HCT116 (cell line): ENCODE measurements at places on chromosomes 4 and X. TPM values are rescaled to one million over a fixed set of nuclear protein-coding genes. Genes with fewer than 3 reads are reported as not detected.

Gene RAP1GDS1
- 40.8 TPM for total RNA-seq

Gene EDA
- 5.2 TPM for total RNA-seq

Gene BMP3
- total RNA-seq: not detected

Gene F11
- not detected for total RNA-seq

Gene FSTL5
- total RNA-seq: not detected

GRCh38 chrX:106906361-106906760, 3.2 kb upstream of the RIPPLY1 start:
- H3K36me3 ChIP-seq: no peaks in the 10 kb centered on the region
- H3K4me1 ChIP-seq: no peaks in the 10 kb centered on the region
- H3K27me3 ChIP-seq: no peaks in the 10 kb centered on the region
- H3K4me3 ChIP-seq: no peak overlapping the region
- no peak overlapping the region for H3K27ac ChIP-seq
- no peak for DNase-seq

- no peaks in the 10 kb centered on the region for H3K36me3 ChIP-seq
- no peak overlapping the region for H3K27ac ChIP-seq
- no peak for DNase-seq
- no peaks in the 10 kb centered on the region for H3K4me1 ChIP-seq
- H3K4me3 ChIP-seq: no peak overlapping the region
Measured at GRCh38 chr4:67522851-67523671, 22.2 kb downstream of the CENPC start.

DNA sequence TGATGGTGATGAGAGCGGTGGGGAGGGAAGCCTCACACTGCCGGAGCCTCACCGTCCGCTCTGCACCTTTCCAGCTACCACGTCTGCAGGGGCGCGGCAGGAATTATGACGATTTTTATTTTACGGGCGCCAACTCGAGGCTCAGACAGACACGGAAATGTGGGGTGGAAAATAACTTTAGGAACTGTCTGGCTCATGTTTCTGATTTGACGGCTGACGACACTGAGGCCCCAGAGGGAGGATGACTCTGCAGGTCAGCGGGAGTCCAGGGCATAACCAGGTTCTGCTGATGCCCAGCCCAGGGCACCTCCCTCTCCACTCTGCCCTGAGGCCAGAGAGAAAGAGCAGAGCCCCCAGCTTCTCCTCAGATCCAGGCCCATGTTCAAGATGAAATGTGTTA, 43.9 kb downstream of the C4orf50 start:
- no peak overlapping the region for H3K27ac ChIP-seq
- H3K4me3 ChIP-seq: no peak overlapping the region
- DNase-seq: no peak
- H3K27me3 ChIP-seq: peaks cover 28% of the 10 kb centered on the region

GRCh38 chrX:40205471-40205870, 107.7 kb upstream of the BCOR start:
- H3K27ac ChIP-seq: no peak overlapping the region
- H3K27me3 ChIP-seq: no peaks in the 10 kb centered on the region
- no peak overlapping the region for H3K4me3 ChIP-seq
- DNase-seq: no peak
- no peaks in the 10 kb centered on the region for H3K4me1 ChIP-seq
- no peaks in the 10 kb centered on the region for H3K36me3 ChIP-seq

DNA sequence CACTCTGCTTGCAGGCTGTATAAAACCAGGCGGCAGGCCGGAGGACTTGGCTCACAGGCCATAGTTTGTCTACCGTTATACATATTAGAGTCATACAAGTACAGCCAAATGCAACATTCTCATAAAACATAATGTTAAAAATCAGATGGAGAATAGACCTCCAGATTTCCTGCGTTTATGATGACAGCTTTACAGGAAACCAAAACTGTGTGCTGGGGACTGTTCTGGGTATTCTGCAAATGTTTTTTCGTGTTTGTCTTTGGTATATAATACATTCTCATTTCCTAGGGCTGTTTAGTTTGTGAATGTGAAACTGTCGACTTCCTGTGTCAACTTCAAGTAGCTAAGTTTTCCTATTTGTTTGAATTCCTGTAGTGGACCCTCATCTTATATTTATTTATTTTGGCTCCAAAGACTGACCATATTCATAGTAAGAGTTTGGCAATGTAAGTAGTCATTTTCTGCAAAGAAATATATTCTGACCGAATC, 79.5 kb upstream of the FAM9C start:
- no peaks in the 10 kb centered on the region for H3K27me3 ChIP-seq
- no peaks in the 10 kb centered on the region for H3K4me1 ChIP-seq
- no peak overlapping the region for H3K4me3 ChIP-seq
- no peak overlapping the region for H3K27ac ChIP-seq
- H3K36me3 ChIP-seq: no peaks in the 10 kb centered on the region

GRCh38 chr4:139083607-139083955, 68.0 kb downstream of the NOCT start:
- peak overlapping the region; percentile 75 for H3K4me3 ChIP-seq
- H3K4me1 ChIP-seq: peaks cover 21% of the 10 kb centered on the region

- no peaks in the 10 kb centered on the region for H3K4me1 ChIP-seq
- no peak overlapping the region for H3K4me3 ChIP-seq
- no peaks in the 10 kb centered on the region for H3K27me3 ChIP-seq
- no peak overlapping the region for H3K27ac ChIP-seq
Measured at GRCh38 chr4:161791796-161792556, 371.8 kb downstream of the FSTL5 start.

DNA sequence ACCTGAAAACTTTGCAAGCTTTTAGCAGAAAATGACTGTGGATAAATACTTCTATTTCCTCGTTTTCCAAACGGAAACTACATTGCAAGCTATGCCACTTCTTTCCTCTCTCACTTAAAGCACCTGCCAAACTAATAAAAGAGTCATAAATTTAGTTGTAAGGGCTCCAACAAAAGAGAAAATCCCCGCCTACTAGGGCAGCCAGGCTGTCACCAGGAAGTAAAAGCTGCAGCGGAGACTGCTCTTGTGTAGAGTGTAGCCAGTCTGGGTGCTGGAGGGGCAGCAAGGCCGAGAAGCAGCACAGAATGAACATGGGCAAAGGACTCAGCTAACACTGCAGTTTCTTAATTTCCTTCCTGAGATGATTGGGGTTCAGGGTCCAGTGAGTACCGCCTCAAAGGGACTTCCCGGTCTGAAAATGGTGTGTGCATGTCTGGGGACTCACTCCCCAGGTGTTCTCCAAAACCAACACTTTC, 89.3 kb upstream of the MAML3 start:
- H3K4me3 ChIP-seq: no peak overlapping the region
- peaks cover 3% of the 10 kb centered on the region; the same call in 1 of the 2 replicates for H3K4me1 ChIP-seq
- no peak for DNase-seq
- no peaks in the 10 kb centered on the region for H3K36me3 ChIP-seq

- H3K4me3 ChIP-seq: no peak overlapping the region
- no peaks in the 10 kb centered on the region for H3K27me3 ChIP-seq
- no peaks in the 10 kb centered on the region for H3K36me3 ChIP-seq
Measured at GRCh38 chr4:112951362-112952312, 97.8 kb upstream of the ANK2 start.

- H3K27ac ChIP-seq: no peak overlapping the region
- H3K27me3 ChIP-seq: no peaks in the 10 kb centered on the region
- H3K36me3 ChIP-seq: no peaks in the 10 kb centered on the region
- DNase-seq: no peak
- H3K4me3 ChIP-seq: no peak overlapping the region
- H3K4me1 ChIP-seq: no peaks in the 10 kb centered on the region
Measured at GRCh38 chrX:124194199-124194598, 138.3 kb upstream of the TEX13D start.

- no peak overlapping the region for H3K27ac ChIP-seq
- DNase-seq: no peak
- no peak overlapping the region for H3K4me3 ChIP-seq
- H3K4me1 ChIP-seq: peaks cover 3% of the 10 kb centered on the region
- no peaks in the 10 kb centered on the region for H3K27me3 ChIP-seq
Measured at GRCh38 chr4:148061795-148062194, 329.9 kb downstream of the ARHGAP10 start.

DNA sequence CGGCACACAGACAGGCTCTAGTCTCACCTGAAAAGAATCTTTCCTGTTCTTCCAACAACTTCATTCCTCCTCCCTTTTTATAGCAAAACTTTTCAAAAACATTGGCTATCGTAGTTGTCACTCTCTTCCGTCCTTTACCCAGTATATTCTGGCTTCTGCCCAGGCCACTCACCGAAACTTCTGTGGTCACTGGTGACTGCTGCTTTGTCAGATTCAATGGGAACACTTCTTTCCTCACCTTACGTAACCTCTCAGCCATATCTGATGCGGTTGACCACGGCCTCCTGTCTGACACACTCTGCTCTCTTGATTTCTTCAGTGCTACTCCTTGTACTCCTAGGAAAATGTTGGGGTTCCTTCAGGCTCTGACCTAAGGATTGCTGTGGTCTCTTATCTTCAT, 9.2 kb upstream of the RNF150 start:
- no peaks in the 10 kb centered on the region for H3K4me1 ChIP-seq
- no peaks in the 10 kb centered on the region for H3K27me3 ChIP-seq
- DNase-seq: no peak

GRCh38 chr4:144902614-144903013, 195.4 kb downstream of the ANAPC10 start:
- H3K4me3 ChIP-seq: no peak overlapping the region
- peaks cover 7% of the 10 kb centered on the region for H3K4me1 ChIP-seq
- no peak for DNase-seq
- H3K36me3 ChIP-seq: no peaks in the 10 kb centered on the region
- H3K27me3 ChIP-seq: no peaks in the 10 kb centered on the region

DNA sequence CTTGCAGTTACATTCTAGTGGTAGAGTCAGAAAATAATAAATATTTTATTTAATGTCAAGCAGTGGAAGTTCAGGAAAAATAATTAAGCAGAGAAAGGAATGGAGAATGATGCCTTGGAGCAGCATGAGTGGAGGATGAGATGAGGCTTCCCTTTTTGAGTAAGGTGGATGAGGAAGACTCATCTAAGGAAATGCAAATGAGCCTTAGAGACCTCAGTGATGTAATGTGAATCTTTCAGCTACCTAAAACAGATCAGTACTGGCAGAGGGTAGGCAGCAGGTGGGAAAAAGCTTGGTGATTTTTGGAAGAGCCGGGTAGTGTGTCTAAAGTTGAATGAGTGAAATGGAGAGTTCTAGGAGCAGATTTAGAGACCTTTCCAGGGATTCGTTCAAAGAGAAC, 118.2 kb downstream of the GRID2 start:
- no peaks in the 10 kb centered on the region for H3K4me1 ChIP-seq
- H3K27me3 ChIP-seq: no peaks in the 10 kb centered on the region
- no peak for DNase-seq

- no peak overlapping the region for H3K4me3 ChIP-seq
- H3K27me3 ChIP-seq: no peaks in the 10 kb centered on the region
- H3K4me1 ChIP-seq: peaks cover 19% of the 10 kb centered on the region
- no peak for DNase-seq
Measured at GRCh38 chr4:39626261-39626660, 12.4 kb downstream of the SMIM14 start.

DNA sequence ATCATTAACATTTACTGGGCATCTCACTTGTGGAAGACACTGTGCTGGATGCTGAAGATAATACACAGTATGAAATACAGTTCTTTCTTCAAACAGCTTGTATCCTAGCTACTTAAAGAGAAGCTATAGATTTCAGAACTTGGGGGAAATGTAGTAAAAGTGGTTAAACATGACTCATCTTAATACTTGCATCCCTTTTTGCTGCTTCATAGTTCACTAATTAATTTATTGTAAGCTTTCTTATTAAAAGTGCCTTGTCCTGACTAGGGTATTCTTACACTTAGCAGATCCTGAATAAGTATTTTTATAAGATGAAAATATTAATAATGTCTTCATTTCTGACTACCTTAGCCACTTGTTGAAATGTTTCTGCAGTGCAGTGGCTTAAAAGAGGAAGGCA, 132.8 kb upstream of the STIM2 start:
- H3K4me3 ChIP-seq: no peak overlapping the region
- no peak for DNase-seq
- no peak overlapping the region for H3K27ac ChIP-seq

GRCh38 chrX:13875572-13875971, 58.7 kb upstream of the GPM6B start:
- DNase-seq: no peak
- no peaks in the 10 kb centered on the region for H3K36me3 ChIP-seq

GRCh38 chr4:109690690-109691410, 12.4 kb downstream of the CASP6 start:
- H3K36me3 ChIP-seq: no peaks in the 10 kb centered on the region; the same call in 1 of the 2 replicates
- H3K4me1 ChIP-seq: no peaks in the 10 kb centered on the region
- H3K27ac ChIP-seq: no peak overlapping the region
- no peaks in the 10 kb centered on the region for H3K27me3 ChIP-seq

GRCh38 chrX:53729751-53730150, 43.2 kb upstream of the HUWE1 start:
- H3K27me3 ChIP-seq: no peaks in the 10 kb centered on the region
- no peaks in the 10 kb centered on the region for H3K36me3 ChIP-seq
- no peak overlapping the region for H3K4me3 ChIP-seq
- no peak for DNase-seq
- H3K4me1 ChIP-seq: no peaks in the 10 kb centered on the region

DNA sequence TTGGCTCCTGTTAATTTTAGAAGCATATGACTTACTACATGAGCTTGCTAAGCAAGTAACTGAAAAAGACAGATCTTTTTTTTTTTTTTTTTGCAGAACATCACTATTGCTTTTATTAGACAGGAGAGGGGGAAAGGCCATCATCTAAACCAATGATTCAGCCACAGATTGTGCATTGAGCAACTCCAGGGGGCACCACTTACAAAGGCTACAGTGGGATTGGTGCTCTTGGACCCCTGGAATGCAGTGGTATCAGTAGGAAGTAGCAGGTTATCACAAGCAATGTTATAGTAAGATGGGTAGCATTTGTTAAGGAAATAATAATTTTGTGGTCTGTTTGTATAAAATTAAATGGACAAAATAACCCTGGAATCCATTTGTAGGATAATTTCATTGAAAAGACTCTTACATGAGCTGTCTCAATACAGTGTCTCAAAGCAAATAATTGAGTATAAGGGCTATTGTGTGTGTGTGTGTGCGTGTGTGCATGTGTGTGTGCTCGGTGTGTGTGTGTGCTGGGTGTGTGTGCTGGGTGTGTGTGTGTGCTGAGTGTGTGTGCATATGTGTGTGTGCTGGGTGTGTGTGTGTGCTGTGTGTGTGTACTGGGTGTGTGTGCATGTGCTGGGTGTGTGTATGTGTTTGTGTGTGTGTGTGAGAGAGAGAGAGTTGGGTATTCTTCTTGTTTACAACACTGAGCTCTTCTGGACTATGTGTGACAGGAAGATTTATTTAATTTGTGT, 296.3 kb downstream of the PCDH7 start:
- H3K27ac ChIP-seq: peak overlapping the region; percentile 91
- DNase-seq: no peak
- no peaks in the 10 kb centered on the region for H3K27me3 ChIP-seq

DNA sequence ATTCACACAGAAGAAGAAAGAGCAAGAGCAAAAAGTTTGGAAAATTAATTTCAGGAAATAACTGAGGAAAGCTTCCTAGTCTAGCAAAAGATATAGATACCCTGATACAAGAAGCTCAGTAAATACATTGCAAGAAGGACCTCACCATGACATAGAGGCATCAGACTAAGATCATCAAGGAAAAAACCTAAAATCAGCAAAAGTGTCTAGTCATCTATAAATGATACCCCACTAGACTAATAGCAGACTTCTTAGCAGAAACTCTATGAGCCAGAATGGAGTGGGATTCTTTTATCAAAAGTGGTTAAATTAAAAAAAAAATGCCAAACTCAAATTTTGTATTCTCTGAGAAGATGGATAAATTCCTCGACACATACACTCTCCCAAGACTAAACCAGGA, 10.5 kb upstream of the APOOL start:
- H3K27me3 ChIP-seq: no peaks in the 10 kb centered on the region
- H3K27ac ChIP-seq: no peak overlapping the region
- H3K4me1 ChIP-seq: no peaks in the 10 kb centered on the region
- H3K4me3 ChIP-seq: no peak overlapping the region
- DNase-seq: no peak

- no peaks in the 10 kb centered on the region for H3K36me3 ChIP-seq
- no peaks in the 10 kb centered on the region for H3K27me3 ChIP-seq
- DNase-seq: no peak
- no peaks in the 10 kb centered on the region for H3K4me1 ChIP-seq
- H3K4me3 ChIP-seq: no peak overlapping the region
Measured at GRCh38 chrX:149853925-149854324, 27.1 kb upstream of the MAGEA8 start.
